Activated CD8-positive, alpha-beta memory T cell treated with anti-CD3 and anti-CD28 coated beads for 1 hour (primary cell): ENCODE measurements at places on chromosomes 5 and 9.

GRCh38 chr9:93580654-93581380 is 4.4 kb downstream of the PHF2 start:
- DNase-seq = no peak

- no peak for DNase-seq
Measured at GRCh38 chr9:131096269-131097125, at the start of gene AIF1L. TSS of gene AIF1L (plus strand) at chr9:131096531. CDS start at chr9:131096630, 99 bp downstream.

DNA sequence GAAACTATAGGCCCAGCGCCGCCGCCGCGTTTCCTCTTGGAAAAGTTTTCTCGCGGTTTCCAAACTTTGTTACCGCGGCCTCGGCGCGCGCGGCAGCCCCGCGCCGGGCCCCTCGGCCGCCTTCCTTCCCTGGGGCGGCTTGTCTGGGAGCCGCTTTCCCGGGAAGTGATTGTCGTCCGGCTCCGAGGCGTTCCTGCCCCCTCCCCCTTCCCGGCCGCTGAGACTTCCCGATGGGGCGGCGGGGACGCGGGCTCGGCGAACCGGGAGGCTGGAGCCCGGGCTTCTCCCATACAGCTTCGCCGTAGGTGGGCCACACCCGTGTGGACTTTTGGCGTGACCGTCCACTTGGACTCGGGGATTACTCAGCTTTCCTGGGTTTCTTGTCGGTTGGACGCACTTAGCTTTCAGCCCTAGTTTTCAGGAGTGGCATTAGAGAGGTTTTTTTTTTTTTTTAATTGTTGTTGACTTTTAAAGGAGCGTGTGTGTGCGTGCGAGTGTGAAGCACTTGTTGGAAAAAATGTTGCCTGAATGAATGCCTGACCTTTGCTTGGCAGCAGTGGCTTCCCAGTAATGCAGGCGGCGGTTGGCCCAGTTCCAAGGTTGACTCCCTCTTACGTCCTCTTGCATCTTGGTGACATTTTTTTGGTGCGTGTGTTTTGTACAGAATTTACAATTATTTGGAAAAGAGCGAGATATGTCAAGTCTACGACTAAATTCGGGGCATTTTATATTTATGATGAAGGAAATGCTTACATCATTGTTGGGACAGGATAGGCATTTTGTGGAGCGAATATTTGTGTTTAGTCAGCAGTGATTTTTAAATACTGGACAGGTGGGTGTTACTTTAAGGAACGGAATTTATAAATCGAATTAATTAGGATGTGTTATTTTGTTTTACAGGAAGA is 821 bp downstream of the CTNNA1 start:
- DNase-seq = no peak

GRCh38 chr5:9297134-9297533 is 248.7 kb downstream of the SEMA5A start:
- no peak for DNase-seq

DNA sequence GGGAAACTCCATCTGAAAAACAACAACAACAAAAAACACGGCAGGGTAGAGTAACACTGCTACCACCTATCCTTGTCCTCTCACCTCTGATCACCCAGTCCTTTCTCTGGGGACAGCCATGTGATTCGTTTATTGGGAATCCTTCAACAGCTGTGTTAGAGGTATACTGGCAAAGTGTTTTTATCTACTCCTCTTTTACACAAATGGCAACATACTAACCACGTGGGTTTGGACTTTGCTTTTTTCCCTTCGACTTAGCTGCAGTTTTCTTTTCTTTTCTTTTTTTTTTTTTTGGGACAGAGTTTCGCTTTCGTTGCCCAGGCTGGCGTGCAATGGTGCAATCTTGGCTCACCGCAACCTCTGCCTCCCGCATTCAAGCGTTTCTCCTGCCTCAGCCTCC is 11.2 kb upstream of the SET start:
- DNase-seq = no peak

GRCh38 chr5:26282190-26282589 is 756.2 kb downstream of the CDH9 start:
- no peak for DNase-seq

DNA sequence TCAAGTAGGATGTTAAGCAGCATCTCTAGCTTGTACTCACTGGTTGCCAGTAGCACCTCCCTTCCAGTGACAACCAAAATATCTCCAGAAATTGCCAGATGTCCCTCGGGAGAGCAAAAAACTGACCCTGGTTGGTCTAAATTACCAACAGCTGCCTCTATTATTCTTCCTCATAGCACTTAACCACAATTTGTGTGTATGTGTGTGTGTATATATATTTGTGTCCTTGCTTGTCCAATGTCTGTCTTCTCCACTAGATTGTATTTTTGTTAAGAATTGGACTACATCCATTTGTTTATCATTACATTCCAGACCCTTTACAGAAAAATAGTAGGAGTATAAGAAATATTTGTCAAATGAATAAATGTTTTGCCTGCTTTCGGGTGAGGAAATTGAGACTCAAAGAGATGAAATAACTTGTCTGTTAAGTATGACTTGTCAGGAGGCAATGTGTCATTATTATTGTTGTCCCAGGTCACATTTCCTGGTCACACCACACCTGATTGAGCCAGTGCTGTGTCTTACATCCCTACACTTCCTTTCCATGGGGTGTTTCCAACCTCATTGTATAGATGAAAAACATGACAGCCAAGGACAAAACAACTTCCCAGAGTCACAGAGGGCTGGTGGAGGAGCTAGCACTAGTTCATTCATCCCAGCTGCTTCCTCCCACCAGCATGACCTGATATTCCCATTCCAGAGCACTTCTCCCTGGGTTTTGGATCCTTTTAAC is 11.4 kb upstream of the GRPEL2 start:
- no peak for DNase-seq

- no peak for DNase-seq
Measured at GRCh38 chr5:139605887-139606286, 42.3 kb upstream of the CXXC5 start.

DNA sequence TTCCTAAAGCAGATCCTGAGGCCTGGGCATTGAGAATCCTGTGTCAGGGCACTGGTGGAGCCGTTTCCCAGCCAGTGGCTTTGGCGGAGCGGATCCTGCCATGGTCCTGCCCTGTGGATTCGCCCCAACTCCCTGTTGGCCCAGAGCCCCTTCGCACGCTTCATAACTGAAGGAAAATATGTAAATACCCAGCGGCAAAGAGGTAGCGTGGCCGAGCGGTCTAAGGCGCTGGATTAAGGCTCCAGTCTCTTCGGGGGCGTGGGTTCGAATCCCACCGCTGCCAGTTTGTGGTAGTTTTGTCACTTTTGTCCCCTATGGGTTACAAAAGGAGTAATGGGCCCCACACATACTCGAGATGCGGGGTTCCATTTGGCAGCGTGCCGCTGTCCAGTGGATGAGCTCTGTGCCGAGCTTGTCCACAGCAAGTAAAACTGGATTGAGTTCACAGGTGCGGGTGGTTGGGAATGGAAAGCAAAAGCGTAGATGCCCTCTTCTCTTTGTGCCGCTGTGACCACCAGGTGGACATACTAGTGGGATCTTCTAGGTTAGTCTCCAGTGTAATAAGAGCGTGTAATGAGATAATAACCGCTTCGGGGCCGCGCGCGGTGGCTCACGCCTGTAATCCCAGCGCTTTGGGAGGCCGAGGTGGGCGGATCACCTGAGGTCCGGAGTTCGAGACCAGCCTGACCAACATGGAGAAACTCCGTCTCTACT is 17.3 kb downstream of the TRIM7 start:
- DNase-seq = no peak

- DNase-seq = no peak
Measured at GRCh38 chr9:70549926-70550325, 135.5 kb upstream of the KLF9 start.

DNA sequence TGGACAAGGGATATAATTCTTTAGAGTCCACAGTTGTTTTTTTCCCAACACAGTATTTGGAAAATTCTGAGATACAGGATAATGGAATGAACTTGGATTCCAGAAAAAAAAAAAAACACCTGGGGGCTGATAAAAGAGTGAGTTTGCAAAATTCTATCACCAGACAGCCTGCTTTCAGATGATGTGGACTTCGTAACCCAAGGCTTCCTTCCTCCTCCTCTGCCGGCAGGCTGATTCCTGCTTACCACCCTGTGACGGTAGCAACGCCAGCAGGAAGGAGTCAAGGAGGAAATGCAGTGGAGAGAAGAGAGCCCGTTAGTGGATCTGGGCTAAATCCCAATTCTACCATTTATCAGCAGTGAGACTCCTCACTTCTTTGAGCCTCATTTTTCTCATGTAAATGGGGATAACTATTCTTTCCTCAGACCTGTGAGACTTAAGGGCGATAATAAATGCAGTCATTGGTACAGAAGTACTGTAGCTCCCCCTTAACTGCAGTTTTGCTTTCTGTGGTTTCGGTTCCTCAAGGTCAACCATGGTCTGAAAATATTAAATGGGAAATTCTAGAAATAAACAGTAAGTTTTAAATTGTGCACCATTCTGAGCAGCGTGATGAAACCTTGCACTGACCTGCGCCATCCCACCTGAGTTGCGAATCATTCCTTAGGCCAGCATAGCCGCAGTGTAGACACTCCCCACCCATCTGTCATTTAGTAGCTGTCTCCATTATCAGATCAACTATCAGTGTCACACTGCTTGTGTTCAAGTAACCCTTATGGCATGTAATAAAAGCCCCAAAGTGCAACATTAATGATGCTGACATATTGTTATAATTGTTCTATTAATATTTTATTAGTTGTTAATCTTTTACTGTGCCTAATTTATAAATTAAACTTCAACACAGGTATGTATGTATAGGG is 71.4 kb downstream of the DCP2 start:
- no peak for DNase-seq

- no peak for DNase-seq
Measured at GRCh38 chr9:132234535-132234934, 72.7 kb downstream of the NTNG2 start.
